Adipocyte (in vitro differentiated cells): ENCODE measurements at places on chromosomes 1 and 21.

- DNase-seq = no peak
Observed at GRCh38 chr1:1982379-1983232, 21.0 kb downstream of the CFAP74 start.

- DNase-seq = no peak
Observed at GRCh38 chr1:98849969-98850636, 154.6 kb downstream of the PLPPR5 start.

GRCh38 chr1:36172983-36173382 lies 17.0 kb downstream of the MAP7D1 start:
- no peak for DNase-seq

DNA sequence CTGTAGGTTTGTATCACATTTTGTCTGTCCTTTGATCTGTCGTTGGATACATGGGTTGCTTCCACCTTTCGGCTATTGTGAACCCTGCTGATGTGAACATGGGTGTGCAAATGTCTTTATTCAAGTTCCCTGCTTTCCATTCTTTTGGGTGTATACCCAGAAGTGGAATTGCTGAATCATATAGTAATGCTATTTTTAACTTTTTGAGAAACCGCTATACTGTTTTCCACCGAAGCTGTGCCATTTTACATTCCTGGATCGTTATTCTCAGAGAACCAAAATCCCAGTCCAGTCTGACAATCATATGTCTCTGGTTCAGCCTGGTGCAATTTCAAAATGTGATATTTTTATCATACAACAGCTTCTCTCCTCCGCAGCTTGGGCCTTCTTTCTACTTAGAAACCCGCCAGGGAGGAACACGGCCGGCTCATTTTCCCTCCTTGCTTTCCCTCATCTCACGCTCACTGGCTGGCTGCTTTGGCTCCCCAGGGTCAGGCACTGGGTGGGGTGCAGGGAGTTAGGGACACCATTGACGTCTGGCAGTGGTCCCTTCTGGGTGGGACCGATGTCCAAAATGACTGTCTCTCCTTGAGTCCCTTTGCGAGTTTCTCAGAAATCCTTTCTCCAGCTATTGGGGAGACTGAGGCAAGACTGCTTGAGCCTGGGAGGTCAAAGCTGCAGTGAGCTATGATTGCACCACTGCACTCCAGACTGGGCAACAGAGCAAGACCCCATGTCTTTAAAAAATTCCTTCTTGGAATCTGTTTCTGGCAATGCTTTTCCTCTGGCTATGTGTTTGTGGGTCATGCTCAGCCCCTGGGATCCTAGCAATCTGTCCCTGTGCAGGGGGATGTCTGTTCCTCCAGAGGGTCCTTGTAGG lies 73.5 kb upstream of the AKT3 start:
- no peak for DNase-seq

GRCh38 chr1:26154750-26155149 lies 4.1 kb upstream of the FAM110D start:
- no peak for DNase-seq

- no peak for DNase-seq
Observed at GRCh38 chr1:161287482-161288054, 22.2 kb downstream of the MPZ start.

DNA sequence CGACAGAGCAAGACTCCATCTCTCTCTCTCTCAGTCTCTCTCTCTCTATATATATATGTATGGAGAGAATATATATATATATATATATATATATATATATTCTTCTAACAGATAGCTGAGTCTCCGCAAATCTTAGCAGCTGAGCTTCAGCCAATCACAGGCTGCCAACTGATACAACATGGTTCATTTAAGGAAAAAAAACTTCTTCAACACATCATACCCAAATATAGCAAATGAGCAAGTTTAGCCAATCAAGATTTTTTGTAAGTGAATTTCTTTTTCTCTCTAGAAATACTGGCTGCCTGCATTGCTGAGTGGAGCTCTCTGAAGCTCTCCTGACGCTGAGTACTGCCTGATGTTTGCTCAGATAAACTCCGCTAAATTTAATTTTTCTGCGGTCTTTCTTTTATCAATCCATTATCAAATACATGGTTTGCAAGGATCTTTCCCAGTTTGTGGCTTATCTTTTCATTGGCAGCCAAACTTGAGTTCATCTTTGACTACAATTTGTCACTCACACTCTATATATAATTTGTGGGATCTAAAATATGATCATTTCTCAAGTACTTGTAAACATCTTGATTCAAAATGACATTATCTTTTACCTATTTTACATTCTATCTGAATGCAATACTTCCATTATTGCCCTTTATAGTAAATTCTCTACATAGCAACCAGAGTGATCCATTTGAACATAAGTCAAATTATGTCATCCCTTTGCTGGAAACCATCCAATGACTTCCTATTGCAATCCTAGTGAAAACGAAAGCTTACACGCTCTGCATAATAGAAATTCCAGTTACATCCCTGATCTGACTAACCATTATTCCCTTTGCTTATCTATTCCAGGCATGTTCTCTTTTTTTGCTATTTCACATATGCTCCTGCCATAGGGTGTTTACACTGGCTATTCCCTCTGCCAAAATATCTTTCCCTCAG lies 2131.7 kb downstream of the MRPL39 start:
- no peak for DNase-seq

DNA sequence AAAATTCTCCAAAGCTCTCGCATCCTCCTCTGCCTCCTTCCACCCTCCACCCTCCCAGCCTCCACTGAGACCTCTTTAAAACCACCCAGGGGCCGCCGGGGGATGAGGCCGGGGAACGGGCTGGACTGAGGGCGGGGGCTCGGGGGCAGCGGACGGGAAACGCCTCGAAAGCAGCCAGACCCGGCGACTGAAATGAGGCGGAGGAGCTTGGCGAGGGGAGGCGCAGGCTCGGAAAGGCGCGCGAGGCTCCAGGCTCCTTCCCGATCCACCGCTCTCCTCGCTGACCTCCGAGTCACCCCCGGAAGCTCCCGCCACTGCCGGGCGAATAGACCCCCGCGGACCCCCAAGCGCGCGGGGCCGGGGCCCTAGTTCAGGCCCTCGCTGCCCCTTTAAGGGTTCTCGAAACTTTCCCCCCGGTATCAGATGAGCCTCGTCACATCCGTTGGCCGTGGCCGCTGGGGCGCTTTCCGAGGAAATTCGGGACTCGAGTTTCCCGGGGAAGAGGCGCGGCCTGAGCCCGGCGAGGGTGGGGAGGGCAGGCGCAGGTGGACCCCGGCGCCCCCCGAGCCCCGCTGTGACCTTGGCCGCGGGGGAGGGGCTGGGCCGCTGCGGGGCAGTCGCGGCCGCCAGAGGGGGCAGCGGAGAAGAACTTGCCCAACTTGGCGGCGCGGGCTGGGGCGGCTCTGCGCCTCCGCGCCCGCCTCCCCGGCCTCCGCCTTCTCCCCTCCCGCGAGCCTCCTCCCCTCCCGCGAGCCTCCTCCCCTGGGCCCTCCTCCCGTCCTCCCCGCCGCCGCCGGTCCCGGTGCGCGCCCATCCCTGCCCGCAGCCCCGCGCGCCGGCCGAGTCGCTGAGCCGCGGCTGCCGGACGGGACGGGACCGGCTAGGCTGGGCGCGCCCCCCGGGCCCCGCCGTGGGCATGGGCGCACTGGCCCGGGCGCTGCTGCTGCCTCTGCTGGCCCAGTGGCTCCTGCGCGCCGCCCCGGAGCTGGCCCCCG lies at the start of gene BACE2:
Gene BACE2 (plus strand): TSS at position 813 of the 995 bp plus-strand sequence. CDS start 104 bp downstream, at position 917.
- peak; percentile 93 for DNase-seq

- DNase-seq = no peak
Observed at GRCh38 chr21:21046063-21046462, 47.9 kb downstream of the NCAM2 start.

DNA sequence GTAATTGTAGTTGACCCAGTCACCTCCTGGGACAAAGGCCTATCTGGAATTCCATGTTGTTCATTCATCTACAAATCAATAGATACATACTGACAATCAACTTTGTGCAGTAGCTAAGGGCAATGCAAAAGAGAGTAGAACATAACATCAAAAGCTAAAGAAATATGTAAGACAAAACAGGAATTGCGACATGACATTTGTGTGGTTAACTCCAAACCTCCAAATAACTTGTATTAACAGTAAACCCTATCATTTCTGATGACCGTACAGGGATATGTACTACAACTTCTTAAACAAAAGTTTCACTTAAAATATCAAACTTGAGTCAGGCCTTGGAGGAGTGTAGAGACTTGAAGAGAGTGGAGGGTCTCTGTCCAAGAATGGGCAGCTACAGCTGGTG lies 317.6 kb downstream of the SPATA17 start:
- DNase-seq = peak; percentile 4

DNA sequence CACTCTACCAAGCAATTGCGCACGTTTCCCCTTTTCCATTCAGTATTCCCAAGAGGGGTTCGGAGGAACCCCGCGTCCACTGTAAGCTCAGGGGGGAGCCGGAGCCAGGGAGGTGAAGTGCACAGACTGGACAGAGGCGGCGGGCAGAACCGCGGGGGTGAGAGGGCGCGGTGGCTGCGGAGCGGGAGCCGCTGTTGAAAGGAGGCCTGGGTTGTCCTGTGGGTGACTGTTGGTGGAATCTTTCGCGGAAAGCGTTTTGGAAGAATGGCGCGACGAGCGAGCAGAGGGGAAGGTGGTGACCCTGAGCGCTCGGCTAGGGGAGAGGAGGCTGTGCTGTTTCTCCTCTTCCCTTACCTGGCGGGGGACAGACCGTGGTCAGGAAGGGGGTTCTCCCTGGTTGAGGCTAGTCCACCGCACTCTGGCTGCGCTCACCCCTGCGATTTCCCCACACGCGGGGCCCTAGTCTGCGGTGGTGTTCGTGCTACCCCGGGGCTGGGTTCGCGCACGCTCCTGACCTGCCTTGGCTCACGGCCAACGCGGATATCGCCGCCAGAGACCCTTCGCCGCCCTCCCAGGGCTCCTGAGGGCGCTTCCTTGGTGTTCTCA lies 92.8 kb downstream of the PRKAB2 start:
- DNase-seq = no peak

DNA sequence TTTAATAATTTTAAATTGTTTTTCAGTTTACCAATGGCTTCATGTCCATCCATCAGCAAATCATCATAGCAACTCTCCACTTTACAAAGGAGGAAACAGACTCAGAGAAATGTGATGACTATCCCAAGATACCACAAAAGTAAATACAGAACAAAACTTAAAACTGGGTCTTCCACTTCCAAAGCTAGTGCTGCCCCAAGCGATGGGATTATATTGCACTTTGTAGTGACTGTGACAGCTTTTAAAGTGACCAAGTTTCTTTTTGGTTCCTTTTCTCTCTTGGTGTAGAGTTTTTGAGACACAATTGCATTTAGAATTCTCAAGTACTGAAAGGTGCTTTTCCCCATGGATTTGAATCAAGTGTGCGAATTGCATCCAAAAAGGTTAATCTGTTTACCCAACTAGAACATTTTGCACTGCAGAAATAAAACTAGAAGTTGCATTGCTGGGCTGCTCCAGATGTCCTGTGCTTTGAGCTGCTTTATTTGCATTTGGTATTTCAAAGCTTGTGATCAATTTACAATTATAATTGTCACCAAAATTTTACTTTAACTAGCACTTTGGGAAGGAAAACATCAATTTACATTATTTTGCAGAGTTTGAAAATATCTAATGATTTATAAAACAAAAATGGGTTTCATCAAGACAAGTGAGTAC lies 320.2 kb downstream of the PDE4B start:
- DNase-seq = no peak

- peak; percentile 83 for DNase-seq
Observed at GRCh38 chr21:35932232-35932911, 128.0 kb downstream of the SETD4 start.

DNA sequence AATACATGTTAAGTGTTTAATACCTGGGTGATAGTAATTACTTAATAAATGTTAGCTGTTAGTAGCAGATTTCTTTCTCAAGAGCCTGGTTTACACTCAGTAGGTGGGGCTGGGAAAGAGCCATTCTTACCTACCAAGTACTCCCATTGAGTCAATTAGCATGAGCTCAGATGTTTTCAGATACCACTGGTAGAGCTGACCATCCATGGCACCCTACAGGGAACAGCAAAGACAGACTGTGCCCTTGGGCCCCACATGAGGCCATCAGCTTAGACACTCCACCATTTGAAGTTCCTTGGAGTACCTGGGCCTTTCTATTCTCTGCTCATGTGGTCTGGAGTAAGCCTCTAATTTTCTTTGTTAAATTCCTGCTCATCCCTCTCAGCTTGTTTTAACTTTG lies 179.3 kb downstream of the CACNA1E start:
- DNase-seq = no peak

- DNase-seq = no peak
Observed at GRCh38 chr1:199064971-199065370, 426.1 kb downstream of the PTPRC start.

DNA sequence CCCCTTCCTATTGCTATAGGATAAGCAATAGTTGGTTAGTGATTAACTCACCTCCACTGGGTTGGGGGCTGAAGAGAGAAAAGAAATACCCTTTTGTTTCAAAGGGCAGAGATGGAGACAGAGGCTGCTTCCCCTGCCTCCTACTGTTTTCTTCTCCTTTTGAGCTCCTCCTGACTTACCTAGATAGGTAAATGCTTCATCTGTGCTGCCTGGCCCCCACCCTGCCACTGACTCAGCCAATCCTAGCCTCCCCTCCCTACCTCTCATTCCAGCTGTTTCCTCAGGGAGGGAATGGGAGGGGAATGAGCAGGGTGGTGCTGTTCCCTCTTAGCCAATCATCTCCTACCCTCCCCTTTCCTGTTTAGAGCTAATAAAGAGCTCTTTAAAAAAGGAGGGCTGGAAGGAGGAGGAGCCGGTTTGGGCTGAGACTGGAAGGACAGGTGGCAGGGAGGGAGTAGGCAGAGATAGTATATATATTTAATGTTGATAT lies at the start of gene C1orf116:
Gene C1orf116 (minus strand): TSS at position 229 of the 490 bp plus-strand sequence. CDS start 5,158 bp downstream, outside the sequence.
- no peak for DNase-seq
